Liver (tissue), 10 donors: ENCODE measurements at places on chromosomes 5 and 9.

- no peak for DNase-seq
Measured at GRCh38 chr5:9198394-9198793, 347.5 kb downstream of the SEMA5A start.

GRCh38 chr5:107121793-107122519 is 548.8 kb downstream of the EFNA5 start:
- no peak for DNase-seq

- no peak for DNase-seq
Measured at GRCh38 chr9:131302244-131303075, 12.9 kb downstream of the PLPP7 start.

GRCh38 chr9:98750364-98751060 is 41.8 kb upstream of the GABBR2 start:
- no peak for DNase-seq

DNA sequence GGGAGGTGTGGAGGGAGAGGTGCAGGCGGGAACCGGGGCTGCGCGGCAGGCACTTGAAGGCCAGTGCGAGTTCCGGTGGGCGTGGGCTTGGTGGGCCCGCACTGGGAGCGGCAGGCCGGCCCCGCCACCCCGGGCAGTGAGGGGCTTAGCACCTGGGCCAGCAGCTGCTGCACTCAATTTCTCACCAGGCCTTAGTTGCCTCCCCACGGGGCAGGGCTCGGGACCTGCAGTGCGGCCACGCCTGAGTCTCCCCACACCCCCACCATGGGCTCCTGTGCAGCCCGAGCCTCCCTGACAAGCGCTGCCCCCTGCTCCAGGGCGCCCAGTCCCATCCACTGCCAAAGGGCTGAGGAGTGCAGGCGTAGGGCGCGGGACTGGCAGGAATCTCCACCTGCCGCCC is 284.5 kb downstream of the DEPDC1B start:
- no peak for DNase-seq

GRCh38 chr5:124894541-124894940 is 148.1 kb upstream of the ZNF608 start:
- DNase-seq = no peak

- DNase-seq = no peak
Measured at GRCh38 chr9:72383978-72384709, 19.1 kb upstream of the ZFAND5 start.
